Psoas muscle (tissue), 8 donors: ENCODE measurements at places on chromosomes 3 and 15.

DNA sequence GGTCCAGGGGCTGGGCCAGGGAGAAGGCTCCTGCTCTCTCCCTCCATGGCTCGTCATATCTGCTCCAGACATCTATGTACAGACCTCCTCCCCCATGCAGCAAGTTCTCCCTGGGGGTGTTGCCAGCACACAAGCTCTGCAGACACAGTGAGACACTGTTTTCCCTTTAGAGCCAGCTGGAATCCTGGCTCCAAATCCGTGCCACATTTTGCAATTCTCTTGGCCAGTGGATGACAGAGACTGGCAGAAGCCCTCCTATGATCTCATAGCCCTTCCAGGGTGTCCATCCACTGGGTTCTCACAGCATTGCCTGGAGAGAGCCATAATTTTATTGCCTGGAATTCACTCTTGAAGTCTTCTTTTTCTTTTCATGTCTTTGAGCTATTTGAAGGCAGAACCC lies 203.9 kb downstream of the TLE3 start:
- peak; percentile 67 for DNase-seq

DNA sequence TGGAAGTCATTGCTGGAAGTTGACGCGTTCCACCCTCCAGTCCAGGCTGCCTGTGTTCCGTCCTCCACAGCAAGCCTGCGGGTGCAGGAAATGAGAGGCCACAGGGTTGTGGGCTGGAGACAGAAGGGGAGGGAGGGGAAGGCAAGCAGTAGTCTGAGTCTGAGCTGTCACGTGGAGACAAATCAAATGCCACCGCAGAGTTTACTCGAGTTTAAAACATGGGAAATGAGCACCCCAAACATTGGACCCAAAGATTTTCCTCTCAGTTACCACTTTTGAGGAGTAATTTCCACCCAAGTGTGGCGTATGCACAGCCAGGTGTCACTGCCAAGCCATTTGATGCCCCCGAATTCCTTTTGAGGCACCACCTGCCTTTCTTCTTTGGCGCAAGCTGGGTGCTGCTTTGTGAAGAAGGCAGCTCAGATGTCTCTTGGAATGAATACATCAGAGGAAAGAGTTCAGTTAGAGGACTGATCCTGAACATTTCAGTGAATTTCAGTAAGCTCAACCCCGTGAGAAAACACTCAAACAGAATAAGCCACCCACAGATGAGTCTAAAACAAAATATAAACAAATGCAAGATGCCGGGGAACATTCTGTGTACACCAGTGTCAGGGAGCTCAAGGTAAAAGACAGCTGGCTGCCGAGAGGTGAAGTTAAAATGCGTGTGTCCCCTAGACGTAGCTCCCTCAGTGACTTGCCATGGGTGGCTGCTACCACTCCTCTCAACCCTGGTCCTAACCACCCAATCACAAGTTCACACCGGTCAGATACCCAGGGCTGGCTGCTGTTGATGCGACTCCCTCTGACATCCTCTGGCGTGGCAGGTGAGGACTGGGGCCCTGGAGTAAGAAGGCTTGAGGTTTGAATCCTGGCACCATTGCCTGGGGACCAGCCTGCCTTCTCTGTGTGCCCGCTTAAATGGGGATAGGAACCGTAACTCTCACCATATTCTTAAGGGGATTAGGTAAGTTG lies 203.8 kb downstream of the UACA start:
- no peak for DNase-seq

DNA sequence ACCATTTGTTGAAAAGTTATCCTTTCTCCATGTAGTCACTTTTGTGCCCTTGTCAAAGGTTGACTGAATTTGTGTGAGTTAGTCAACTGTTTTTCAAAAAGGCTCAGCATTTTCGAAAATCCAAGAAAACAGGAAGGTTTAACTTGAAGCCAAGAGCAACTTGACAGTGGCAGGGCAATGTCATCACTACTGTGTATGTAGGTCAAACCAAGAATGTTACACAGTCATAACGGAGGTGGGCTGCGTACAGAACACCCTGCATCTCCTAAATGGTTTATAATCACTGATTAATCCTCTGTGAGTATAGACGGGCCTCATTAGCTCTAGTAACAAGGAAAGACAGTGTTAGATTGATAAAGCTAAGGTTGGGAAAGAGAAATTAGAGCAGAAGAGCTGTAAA lies 1064.9 kb downstream of the FHIT start:
- no peak for DNase-seq

GRCh38 chr3:184872200-184872599 lies 60.2 kb downstream of the VPS8 start:
- DNase-seq = no peak

DNA sequence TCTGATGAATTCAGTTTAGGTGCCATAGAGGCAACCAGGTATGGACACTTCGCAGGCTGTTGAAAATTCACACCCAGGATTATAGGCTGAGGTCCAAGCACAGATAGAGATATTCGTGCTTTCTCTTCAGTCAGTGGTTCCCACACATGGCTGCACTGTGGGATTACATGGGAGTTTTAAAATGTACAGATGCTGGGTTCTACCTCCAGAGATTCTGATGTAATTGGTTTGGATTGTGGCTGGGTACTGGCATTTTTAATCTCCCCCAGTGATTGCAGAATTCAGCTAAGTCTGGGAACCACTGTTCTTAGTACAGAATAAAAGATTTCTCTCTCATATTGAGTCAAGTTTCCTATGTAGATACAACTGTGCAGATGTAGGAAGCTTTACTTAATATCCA lies 91.6 kb downstream of the FOXB1 start:
- no peak for DNase-seq

GRCh38 chr3:37764586-37764985 lies 97.1 kb upstream of the CTDSPL start:
- DNase-seq = no peak

GRCh38 chr3:184672977-184673870 lies 38.6 kb downstream of the MAGEF1 start:
- DNase-seq = no peak

GRCh38 chr3:37693511-37694283 lies 168.0 kb upstream of the CTDSPL start:
- DNase-seq = no peak

DNA sequence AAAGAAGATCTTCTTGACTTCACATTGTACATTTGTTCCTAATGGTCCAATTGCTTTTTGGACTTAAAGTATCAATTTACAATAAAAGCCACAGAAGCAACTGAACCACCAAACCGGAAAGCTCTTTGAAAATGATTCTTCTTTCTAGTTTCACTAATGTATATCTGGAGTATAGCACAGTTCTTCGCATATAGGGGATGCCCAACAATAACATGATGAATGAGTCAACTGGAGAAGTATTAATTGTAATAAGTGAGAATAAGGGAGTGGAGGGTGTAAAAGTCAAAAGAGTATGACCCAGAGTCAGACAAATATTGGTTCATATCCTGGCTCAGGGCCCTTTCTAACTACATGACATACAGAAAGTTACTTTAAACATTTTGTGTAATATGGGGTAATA lies 425.2 kb downstream of the ZBTB20 start:
- no peak for DNase-seq

DNA sequence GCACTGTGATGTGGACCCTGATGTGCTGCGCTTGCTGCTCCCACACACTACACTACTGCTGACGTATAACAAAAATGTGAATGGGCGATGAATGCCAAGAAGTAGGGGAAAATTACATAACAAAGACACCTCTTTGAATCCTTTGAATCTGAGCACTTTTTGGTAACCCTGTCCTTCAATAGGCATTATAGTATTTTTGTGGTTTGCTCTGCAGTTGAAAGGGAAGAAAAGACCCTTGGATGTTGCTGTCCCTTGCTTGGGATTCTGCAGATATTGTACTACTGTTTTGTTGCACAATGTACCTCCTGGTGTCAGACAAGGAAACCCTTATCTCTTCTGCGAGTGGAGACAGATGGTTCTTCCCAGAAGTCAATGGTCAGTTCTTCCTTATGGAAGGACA lies 124.8 kb upstream of the UBE3A start:
- DNase-seq = no peak

DNA sequence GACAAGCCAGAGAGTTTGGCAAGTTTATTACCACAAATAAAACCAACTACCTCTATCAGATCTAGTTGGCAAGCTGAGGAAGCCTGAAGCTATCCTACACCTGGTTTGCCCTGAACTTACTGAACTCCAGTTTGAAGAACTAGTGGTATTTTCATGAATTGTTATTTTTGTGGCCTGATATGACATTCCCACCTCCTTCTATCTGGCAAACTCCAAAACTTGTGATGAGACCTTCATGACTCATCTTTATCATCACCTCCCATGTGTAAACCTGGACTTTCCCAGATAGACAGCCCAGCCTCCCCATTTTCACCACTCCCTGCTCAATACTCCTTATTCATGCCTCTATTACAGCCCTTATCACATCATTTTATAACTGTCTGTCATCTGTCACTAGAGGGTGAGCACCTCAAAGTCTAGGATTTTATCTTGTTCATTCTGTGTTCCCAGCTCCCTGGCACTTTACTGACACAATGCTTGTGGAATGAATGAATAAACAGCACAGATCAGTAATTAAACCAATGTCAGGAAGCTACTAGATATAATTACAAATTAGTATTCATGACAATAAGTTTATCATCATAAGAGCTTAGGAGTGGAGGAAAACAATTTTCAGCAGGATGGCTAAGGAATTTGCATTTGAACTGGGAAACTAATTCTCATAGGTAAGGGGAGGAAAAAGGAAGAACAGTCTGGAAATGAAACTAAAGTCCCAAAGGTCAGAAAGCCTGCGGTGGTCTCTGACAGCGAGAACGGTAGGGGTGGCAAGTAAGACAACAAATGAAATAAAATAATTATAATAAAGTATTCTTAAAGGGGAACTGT lies 13.2 kb upstream of the TRANK1 start:
- DNase-seq = no peak

GRCh38 chr3:179933914-179934313 lies 102.8 kb downstream of the PEX5L start:
- DNase-seq = no peak

GRCh38 chr3:187841560-187841959 lies 96.3 kb upstream of the BCL6 start:
- DNase-seq = no peak

DNA sequence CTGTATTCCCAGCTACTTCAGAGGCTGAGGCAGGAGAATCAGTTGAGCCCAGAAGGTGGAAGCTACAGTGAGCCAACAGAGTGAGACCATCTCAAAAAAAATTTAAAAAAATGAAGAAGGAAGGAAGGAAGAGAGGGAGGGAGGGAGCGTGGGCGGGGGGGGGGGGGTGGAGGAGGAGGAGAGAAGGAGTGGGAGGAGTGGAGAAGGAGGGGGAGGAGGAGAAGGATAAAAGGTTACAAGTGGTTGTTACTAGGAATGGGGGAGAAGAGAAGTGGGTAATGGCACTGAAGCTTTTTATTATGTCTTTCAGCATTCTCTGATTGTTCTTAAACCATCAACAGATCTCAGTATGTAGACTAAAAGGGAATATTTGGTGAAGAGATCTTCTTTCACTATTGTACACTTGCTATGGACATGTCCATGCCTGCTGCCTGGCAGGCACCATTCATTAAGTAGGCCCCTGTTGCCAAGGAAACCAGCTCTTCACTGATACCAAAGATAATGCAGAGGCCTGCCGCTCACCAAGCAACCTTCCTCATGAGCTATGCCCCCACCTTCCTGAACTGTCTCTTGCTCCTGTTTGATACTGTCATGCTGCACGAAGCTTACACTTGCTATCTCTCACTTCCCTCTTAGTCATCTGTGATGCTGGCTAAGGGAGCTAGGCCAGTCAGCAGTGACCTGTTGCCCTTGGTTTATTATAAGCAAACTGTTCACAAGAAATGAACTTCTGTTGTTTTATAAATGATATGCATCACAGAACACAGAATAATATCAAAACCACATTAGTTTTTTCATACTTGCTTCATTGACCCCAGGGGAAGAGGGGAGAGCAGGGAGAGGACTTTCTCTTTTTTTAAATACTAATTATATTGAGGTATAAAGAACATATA lies 23.1 kb downstream of the EPM2AIP1 start:
- no peak for DNase-seq

DNA sequence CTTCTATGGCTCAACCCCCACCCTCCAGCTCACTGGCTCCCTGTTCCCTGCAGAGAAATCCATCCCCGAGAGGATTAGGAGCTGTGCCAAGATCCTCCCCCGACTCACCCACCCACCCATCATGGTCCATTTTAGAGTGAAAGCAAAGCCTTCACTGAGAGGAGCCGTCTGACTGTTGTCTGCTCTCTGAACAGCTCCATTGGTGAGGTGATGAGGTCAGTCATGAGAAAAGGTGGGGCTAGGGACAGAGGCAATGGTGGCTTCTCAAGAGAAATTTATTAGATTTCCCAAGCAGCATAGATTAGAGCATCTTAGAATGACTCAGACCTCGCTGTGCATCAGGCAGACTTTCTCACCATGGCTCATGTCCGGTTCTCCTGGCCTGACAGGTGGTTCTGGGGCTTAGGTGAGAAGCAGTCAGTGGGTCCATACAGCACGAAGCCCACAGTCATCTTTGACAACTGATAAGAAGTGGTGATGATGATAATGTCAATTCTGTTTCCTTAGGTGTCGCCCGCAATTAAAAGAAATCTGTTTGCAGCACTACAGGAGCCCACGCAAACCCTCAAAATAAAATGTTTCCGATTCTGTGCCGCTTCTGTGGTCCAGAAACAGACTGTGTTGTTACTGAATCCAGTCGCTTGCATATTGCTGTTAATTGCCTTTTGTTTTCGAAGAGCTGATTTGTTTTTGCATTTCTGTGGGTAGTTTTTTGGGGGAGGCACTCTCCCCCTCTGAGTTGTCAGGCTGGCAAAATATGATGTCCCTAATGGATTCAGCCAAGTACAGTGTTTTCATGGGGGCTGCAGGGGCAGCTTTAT lies 24.8 kb upstream of the RHO start:
- no peak for DNase-seq

- no peak for DNase-seq
Measured at GRCh38 chr3:66035763-66036477, 2.8 kb downstream of the MAGI1 start.

- peak; percentile 93 for DNase-seq
Measured at GRCh38 chr3:172040078-172040980, 951 bp downstream of the FNDC3B start.

DNA sequence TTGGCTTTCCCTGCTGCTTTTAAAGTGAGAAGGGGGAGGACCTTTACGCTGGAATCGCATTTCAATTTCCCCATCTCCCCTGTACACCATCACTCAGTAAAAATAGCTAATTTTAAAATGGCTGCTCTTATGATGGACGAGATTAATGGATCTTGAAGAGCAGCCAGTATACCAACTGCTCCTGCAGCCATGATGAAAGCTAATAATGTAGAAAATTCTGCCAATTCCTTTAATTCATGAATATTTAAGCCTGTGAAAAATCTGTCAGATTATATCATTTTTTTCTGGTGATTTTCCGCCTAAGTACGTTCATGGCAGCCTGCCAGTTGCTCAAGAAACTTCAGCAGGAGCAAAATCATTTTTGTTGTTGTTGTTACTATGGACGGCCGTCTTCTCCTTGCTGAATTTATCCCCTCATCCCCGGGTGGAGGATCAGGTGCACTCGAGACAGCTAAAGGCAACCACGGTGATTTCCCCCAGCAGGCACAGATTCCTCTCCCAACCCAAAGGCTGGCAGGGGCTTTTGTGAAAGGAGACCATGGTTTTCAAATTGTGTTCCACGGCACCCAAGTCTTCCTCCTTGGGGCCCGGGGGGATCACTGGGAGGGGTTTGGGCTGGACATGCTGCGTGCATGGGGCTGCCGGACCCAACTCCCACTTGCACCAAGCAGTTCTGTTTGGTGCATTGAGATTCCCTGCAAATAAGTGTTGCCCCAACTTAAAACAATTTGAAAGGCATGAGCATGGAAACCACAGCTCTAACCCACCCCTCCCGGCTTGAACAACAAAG lies 289.6 kb downstream of the UACA start:
- DNase-seq = no peak
